ENCODE measurements at places on chromosomes 6 and 20.

DNA sequence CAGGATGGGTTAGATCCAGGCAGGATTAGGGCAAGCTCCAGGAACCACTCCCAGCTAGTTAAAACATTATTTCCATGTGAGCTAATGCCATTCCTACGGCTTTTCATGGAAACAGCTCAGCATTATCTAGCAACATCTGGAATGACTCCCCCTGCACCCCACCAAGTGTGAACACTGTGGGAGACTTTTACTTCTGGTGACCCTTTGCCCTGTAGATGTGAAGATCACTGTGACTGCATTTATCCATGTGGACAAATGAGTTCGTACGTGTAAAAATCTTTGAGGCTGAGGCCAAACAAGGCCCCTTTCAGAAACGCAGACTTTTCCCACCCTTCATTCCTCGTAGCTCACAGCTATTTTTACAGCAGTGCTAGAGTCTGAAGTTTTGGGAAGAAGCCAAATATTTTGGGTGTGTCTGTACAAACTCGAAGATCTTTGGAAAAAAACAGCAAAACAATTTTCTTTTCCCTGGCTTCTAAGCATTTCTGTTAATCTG is 221.8 kb upstream of the SOX4 start:
- DNase-seq, result no peak

DNA sequence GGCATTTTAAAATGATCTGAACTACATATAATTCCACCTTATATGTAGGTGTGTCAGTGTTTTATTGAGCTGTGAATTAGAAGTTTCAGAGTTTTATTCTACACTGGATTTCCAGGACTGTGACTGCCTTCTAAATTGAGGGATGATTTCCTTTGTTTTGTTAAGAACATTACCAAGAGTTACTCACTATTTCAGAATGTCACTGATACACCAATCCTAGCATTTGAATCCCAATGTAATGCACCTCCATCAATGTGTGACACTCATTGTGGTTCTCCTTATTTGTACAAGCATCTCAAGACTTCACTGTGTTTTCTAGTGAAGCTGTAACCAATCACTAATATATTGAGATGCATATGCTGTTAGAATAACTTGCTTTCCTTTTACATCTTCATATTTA is 86.8 kb downstream of the PLCB1 start:
- no peak for DNase-seq

DNA sequence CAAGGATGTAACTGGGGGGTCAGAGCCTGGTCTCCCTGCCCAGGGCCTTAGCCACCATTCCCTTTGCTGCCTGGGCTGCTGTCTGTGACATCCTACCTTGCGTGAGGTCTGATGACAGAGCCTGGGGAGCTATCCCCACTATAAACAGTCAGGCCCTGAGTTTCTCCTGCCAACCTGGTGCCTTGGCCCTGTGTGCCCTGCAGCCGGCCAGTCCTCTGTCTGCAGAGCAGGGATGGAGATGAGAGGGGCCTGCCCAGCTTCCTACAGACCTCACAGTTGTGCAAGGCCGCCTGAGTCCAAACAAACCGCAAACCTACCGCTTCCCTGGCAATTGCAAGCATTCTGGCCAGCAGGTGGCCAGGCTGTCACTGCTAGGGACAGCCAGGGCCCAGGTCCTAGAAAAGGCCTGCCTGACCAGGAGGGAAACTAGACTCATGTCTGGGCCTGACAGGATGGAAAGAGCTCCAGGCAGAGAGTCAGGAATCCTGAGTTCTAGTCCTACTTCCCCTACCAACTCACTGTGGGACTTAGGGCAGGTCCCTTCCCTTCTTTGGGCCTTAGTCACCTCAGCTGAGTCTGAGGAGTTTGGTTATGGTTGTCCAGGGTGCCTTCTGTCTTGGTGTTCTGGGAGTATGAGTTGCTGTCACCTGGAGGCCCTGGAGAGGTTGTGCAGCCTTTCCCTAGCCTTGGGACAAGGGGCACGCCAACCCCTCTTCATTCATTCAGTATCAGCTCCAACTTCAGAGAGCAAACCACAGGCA is 86.2 kb downstream of the VEGFA start:
- no peak for DNase-seq

DNA sequence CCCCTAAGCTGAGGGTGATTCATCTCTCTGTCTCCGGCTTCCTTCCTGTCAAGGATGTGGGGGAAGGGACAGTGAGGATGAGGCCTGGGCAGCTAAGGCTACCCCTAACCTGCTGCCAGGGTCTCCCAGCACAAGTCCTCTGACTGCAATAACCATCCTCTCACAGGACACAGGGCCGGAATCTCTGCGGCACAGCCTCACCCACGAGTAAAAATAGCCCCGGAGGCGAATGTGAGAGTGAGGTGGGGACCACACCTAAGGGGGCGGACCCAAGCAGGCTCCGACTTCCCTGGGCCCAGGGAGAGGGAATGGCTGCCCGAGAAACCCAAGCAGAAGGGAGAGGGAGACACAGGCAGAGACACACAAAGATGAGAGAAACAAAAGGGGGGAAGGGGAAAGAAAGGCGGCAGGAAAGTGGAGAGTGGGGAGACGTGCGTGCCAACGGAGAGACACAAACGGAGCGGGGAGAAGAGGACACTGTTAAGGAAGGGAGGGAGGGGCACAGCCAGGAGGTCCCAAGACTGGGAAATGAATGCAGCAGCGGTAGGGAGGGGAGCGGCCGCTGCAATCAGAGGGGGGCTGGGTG is 1.4 kb downstream of the CLIC1 start:
- DNase-seq, result no peak

GRCh38 chr6:42374018-42374669 is 77.6 kb downstream of the TRERF1 start:
- DNase-seq, result no peak

GRCh38 chr6:53294611-53295010 is 54.1 kb downstream of the ELOVL5 start:
- DNase-seq, result no peak

- no peak for DNase-seq
Observed at GRCh38 chr6:80223743-80224212, 117.3 kb downstream of the BCKDHB start.

DNA sequence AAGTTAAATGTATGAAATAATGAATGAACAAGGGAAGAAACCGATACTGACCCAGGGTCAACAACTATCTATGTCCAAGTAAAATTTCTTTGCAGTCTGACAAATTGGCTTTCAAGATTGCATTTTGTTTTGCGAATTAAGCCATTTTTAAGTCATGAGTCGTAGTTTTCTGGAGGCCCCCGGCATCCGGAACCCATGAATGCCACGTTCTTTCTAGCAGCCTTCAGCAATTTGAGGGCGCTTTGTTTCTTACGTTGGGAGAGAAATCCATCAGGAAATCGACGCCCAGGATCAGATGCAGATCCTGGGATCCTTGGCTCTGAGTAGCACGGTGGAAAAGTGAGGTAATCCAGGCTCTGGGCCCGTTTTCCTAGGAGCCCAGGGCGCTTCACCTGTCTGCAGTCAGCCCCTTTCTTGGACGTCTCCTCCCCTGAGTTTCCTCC is 309 bp upstream of the ABRACL start:
- DNase-seq, result peak; percentile 21

DNA sequence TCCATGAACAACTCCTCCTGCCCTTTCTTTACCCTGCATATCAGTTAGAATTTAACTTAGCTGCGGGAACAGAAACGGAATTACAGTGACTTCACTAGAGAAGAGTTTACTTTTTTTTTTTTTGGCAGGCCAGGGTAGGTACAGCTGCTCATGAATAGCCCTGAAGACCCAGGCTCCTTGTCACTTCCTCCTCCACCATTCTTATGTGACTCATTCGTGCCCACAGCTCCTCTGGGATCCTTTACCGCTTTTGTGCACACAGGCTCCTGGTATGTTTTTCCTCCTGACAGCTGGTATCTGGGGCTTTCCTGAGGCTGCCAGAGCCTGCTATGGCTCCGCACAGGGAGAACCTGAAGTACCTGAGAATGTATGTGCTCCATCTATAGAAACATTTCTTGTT is 3.9 kb upstream of the KCNS1 start:
- no peak for DNase-seq

- DNase-seq, result no peak
Observed at GRCh38 chr20:64115171-64115911, 8.0 kb upstream of the NPBWR2 start.

GRCh38 chr6:111768431-111768770 is 104.9 kb downstream of the FYN start:
- DNase-seq, result no peak

GRCh38 chr20:40630713-40631112 is 58.3 kb downstream of the MAFB start:
- DNase-seq, result no peak
